ENCODE measurements at places on chromosomes 2 and 18.

GRCh38 chr2:77086478-77086877 lies 435.7 kb downstream of the LRRTM4 start:
- DNase-seq, result no peak

DNA sequence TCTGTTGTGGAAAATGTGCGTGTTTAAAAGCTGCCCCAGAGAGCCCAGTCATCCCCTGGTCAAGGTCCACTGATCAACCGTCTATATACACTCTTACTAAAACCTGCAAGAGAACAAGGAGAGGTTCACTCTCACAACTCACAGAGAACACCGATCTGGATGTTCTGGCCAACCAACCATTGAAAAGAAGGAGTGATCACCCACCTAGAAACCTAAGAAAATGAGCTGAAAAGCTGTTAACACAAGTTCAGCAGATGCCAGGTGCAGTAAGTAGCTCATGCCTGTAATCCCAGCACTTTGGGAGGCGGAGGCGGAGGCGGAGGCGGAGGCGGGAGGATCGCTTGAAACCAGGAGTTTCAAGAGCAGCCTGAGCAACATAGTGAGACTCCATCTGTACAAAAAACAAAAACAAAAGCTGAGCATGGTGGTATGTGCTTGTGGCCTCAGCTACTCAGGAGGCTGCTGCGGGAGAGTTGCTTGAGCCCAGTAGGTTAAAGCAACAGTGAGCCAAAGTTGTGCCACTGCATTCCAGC lies 14.5 kb downstream of the ATG16L1 start:
- DNase-seq, result no peak

DNA sequence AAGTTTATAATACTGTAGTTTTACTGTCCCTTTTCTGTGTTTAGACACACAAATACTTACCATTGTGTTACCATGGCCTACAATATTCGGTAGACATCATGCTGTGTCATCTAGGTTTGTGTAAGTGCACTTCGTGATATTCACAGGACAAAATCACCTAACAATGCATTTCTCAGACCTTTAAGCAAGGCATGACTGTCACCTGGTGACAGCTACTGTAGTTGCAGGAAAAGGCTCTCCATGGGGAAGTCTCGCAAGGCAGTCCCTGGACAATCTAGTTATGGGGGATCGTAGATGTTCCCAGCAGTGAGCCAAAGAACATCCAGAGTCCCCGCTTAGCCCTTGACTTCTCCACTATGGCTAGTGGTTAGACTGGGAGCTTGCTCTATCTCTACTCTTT lies 73.1 kb downstream of the EIF2AK3 start:
- no peak for DNase-seq

- DNase-seq, result no peak
Observed at GRCh38 chr18:24209558-24209957, 70.7 kb downstream of the CABYR start.

DNA sequence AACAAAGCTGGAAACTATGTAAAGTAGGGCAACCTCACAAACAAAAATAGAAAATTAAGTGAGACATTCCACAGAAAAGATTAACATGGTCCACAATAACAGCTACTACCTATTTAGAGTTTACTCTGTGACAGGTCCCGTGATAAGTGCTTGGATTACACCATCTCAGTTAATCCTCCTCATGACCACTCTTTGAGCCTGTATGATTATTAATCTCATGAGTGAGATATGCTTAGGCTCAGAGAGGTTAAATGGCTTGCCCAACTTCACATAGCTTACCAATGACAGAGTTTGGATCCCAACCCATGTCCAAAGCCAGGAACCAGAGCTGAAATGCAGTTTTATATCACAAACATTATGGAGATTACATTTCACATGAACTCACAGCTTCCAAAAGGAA lies 37.3 kb upstream of the KLF7 start:
- DNase-seq, result no peak

- DNase-seq, result no peak
Observed at GRCh38 chr2:176291335-176291734, 22.1 kb downstream of the MTX2 start.

- no peak for DNase-seq
Observed at GRCh38 chr2:61736953-61737352, 116.9 kb downstream of the FAM161A start.

- DNase-seq, result no peak
Observed at GRCh38 chr2:67945056-67945455, 117.7 kb downstream of the C1D start.

- DNase-seq, result peak; percentile 59
Observed at GRCh38 chr2:10331027-10331701, 28.5 kb downstream of the HPCAL1 start.

- DNase-seq, result no peak
Observed at GRCh38 chr2:100214265-100214971, 72.0 kb upstream of the AFF3 start.

- no peak for DNase-seq
Observed at GRCh38 chr2:27652790-27653189, 10.6 kb downstream of the SUPT7L start.

- DNase-seq, result no peak
Observed at GRCh38 chr2:186426153-186427016, 59.7 kb upstream of the ZC3H15 start.

DNA sequence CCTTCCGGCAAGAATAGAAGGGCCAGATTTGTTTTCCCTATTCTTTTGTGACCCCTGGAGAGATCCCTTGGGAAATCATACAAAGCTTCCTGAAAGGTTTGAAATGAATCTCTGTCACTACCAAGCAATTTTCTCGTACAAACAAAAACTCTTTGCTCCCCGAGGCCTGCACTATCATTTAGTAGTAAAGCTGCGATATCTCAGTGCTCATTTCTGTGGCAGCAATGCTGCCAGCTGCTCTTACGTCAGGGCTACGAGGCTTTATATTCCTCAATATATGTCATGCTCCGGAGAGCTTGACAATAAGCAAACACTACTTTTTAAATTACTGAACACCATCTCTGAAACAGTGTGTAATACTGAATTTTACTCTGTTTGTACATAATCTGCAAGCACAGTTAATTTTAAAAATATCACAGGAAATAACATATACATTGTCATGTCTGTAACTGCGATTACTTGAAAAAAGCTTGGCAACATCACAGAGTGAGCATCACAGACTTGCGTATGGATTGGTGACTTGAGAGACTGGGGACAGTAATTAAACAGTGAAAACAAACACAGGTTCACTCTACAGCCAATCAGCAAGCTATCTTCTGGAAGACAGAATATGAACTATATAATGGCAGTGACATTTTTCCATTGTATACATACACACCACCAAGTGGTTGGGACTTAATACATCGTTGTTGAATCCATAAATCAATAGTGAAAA lies 403.3 kb upstream of the NETO1 start:
- DNase-seq, result no peak

GRCh38 chr2:226002438-226002837 lies 602.9 kb downstream of the NYAP2 start:
- no peak for DNase-seq

DNA sequence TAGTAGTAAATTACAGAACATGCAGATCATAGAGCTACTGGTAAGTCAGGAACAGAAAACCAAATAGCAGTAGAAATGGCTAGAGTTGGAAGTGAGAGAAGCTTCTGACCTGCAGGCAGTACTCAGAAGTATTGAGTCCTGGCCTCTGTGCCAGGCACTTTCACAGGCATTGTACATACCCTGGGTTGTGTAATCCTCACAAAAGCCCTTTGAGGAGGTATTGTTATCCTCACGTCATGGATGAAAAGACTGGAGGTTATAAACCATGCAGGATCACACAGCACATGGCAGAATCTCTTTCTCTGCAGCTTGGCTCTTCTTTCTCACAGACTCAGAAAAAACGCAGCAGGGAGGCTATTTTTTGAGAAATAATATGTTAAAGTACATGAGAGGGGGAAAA lies 789.3 kb upstream of the FAM98A start:
- no peak for DNase-seq

- no peak for DNase-seq
Observed at GRCh38 chr2:1287427-1287826, 125.8 kb upstream of the TPO start.

GRCh38 chr2:107187870-107188269 lies 301.9 kb upstream of the ST6GAL2 start:
- no peak for DNase-seq

DNA sequence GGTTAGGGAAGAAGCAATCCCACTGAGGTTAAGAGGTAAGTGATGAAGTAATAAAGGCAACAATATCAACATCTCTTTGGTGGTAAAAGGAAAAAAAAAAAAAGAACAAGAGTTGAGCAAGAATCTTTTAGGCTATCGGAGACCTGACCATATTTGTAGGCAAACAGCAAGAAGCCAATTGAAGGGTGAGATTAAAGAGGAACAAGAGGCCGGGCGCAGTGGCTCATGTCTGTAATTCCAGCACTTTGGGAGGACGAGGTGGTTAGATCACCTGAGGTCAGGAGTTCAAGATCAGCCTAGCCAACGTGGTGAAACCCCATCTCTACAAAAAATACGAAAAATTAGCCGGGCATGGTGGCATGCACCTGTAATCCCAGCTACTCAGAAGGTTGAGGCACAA lies 11.3 kb downstream of the VPS54 start:
- DNase-seq, result no peak

DNA sequence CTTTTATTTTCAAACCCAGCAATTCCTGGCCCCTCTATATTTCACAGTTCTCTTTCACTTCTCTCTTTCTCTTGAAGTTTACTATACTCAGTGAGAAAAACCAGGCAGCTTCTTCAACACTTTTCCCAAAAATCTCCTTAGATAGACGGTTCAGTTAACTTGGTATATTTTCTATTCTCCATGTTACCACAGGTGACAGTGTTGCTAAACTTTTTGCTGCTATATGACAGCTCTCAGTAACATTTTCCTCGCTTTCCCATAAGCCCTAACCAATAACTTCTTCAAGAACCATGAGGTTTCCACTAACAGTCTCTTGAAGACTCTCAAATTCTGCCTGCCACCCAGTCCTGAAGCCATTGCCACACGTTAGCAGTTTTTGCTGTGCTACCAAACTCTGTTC lies 45.8 kb downstream of the CYBRD1 start:
- DNase-seq, result no peak

DNA sequence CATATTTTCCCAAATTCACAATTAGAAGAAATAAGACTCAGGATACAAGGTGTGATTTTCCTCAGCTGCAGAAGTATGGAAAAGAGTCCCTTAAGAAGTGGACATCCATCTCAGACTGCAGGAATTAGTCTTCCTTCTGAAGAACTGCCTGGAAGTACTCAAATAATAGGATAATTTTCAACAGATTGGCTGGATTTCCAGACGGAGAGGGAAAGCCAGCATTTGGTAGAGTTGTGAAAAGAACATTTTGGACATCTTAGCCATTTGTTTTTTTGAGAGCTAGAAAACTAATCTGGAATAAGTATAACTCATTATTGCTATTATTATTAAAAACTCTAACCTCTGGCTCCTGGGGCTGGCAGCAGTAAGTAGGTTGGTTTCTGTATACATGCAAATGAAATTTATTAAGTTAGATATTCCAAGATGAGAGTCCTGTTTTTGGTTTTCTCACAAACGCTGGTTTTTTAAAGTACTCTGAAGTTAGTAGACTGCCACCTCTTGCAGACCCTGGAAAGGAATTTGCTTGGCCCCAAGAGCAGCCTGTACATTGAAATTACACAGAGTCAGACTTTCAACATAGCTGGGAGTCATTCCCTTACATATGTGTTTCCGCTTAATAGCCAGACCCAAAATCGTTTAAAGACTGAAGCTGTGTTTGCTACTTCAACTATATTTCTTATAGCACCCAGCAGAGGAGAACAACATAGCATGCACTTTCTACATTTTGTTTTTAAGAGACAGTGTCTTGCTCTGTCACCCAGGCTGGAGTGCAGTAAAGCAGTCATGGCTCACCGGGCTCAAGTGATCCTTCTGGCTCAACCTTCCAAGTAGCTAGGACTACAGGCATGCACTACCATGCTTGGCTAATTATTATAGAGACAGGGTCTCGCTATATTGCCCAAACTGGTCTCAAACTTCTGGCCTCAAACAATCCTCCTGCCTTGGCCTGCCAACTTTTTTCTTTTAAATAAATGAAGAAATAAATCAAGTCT lies 142.4 kb downstream of the THADA start:
- DNase-seq, result no peak

DNA sequence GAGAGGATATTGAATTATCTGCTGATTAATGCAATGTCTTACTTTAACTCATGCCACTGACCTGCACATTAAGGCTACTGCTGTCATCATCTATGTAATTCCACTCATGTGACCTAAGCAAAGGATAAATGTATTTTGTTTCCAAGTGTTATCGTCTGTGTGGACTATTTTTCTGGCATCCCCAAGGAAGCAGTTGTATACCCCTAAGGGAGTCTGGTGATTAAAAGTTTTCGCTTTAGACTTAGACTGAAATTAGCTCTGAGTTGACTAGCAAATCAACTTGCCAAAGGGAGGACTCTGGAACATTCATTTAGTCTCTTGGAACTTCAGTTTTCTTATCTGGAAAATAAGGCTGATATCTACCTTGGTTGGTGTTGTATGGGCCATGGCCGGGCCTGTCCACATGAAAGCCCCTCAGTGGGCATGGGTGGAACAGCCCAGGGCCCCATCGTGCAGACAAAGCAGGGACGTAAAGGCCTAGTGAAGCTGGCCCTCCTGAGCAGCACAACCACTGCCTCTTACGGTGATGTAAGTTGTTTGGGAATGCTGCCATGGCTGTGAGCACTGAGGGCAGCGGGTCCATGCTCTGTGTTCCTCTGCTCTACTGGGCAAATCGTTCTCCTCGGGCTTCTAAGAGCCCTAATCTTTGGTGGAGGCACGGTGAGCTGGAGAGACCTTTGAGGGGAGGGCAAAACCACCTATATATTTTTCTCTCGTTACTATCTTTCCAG lies 144.4 kb upstream of the RNF152 start:
- no peak for DNase-seq

- DNase-seq, result no peak
Observed at GRCh38 chr18:63648241-63648640, 4.2 kb upstream of the SERPINB4 start.

DNA sequence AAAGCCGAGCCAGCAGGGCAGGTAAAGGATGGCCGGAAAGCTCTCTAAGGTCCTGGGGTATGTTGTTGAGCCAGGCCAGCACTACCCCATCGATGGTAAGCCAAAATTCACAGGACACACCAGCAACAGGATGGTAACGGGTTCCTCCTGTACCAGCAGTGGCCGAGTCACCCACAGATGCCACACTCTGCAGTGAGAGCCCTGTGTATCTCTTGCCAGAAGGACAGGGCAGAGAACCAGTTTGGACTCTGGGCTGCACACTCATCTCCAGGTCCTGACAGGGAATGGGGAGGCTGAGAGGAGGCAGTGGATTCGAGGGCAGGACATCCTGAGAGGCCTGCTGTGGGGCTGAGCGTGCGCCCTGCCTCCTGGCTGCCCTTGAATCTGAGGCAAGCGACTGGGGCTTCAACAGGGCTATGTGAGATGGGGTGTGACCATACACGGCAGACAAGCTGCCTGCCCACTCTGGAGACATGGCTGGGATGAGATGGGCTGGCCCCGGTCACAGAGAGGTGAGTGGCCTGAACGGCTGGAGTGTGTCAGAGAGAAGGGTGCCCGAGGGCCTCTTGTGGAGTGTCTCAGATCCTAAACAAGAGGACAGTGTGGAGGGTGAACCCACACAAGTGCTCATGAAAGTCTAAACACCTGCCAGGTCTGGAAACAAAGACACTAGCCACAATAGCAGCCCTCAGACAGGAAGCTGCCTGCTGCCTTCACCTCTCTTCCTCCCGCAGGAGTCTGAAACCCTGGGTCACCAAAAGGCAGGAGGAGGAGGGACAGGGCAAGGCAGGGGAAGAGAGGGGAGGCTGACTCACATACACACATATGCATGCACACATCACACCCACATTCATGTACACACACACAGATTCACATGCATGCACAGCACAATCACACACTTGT lies 182.3 kb downstream of the LOXHD1 start:
- DNase-seq, result no peak
